ENCODE measurements at places on chromosomes 12 and 14.

DNA sequence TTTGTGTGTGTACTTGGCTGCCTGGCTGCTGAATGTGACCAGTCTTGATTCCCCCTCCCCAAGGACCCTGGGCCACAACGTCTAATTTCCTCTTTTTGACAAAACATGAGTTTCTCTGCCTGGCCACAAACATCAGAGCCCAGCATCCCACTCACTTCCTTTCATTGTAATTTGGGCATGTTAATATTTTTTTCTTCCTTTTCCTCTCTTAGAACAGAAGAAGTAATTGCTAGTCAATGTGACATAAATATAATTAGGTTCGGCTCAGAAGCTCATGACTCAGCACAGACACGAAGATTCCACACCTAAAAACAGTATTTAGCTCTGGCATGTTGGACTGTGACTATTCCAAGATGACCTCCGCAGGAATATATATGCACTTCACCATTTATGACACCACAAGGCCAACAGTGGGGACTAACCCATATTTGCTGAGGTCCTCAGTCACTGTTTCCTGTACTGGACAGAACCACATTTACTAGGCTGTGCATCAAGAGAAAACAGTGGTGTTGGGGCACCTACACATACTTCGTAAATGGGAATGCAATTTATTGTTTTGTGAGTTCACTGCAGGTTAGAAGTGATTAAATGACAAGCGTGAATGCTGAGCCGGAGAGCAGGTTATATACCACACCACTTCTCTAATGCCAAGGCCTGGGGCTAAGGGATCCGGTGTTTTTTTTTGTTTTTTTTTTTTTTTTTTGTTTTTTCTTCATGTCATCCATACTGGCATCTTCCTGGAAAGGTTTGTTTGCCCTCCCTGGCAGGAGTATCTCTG lies 4.2 kb downstream of the GSG1 start:
- DNase-seq = no peak

DNA sequence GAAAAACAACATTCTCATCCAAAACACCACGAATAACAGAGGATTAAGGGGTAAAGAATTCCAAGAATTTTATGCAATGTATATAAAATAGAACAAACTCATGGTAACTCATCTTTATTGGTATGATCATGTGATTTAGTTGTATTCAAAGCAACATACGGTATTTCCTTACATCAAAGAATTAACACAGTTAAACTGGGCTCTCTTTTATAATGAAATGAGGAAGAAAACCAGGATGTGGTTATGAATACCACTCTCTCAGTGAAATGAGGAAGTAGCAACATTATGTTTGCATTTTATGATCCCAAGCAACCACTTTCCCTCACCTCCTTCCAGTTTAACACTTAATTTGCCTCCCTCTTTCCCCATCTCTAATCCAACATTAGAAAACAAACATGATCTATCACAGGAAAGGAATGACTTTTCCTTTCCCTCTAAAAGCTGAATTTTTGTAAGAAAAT lies 22.9 kb downstream of the SPTLC2 start:
- DNase-seq = no peak

DNA sequence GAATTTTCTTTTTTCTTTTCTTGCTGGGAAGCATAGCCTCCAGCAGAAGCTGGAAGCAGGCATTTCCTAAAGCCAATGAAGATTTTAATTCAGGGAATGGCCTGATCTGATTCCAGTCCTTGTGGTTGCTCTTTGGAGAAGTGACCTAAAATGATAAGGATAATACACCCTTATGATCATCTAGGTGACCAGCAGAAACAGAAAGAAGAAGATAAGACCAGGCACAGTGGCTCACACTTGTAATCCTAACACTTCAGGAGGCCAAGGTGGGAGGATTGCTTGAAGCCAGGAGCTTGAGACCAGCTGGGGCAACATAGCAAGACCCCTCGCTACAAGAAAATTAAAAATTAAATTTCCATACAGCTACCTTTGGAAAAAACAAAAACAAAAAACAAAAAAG lies 51.2 kb downstream of the EEA1 start:
- no peak for DNase-seq

DNA sequence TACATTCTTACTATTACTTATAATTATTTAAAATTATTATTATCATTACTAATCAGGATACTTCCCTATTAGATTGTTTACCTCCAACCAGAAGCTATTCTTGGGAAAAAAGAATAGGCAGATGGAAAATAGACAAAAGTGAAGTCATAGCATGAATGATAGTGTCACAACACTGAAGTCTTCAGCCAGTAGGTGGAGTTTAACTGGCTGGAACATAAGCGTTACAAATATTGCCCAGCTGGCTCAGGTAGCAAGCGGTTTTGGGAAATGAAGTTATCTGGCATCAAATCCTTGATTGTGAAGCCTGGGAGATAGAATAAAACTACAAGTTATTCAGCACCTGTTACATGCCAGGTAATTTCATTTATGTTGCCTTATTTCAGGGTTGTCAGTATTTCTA lies 762.9 kb downstream of the C12orf50 start:
- DNase-seq = peak; percentile 12

DNA sequence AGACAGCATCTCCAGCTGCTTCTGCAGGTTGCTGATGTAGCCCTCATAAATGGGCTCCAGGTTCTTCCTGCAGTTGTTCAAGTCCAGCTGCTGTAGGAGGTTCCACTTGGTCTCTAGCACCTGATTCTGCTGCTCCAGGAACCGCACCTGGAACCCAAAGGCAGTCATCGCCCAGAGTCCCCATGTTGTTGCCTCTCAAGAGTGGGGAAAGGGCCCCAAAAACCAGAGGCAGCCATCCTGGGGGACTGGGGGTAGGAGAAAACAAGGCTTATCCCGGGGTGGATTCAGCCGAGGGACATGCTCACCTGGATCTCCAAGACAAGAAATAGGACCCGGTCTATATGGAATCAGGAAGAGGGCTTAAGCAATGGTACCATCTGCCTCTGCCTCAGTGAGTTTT lies 2.3 kb downstream of the KRT72 start:
- no peak for DNase-seq

DNA sequence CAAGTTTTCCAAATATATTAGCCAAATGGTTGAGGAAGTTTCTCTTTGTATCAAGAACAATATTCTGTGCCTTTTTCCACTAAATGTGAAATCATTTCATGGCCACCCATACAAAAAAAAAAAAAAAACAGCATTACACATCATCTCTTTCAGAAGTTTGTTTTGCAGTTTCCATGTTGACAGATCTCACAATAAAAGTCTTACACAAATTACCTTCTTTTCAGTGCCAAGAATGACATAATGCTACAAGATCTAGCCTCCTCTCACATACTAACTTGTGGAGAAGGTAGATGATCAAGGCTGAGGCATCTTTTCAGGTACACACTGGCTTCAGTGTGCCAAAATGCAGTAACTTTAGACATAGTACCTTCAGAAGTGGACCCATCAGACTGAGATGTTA lies 35.3 kb downstream of the PRKD1 start:
- peak; percentile 49 for DNase-seq

GRCh38 chr14:87351007-87351406 lies 642.0 kb downstream of the GALC start:
- DNase-seq = no peak

GRCh38 chr14:22176957-22177356 lies 412.1 kb downstream of the DAD1 start:
- DNase-seq = no peak

DNA sequence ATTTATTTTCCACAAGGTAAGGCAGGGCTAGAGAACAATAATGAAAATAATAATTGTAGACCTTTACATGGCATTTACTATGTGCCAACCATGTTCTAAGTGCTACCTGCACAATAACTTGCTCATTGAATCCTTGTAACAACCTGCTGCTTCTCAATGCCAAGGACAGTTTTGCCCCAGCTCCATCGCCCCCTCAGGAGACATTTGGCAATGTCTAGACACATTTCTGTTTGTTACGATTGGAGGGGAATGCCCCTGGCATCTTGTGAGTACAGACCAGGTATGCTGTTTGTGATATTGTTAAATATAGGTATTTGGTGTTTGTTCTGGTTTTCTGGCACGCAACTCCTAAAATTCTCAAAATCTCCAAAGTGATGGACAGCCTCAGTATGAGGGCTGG lies 8.1 kb upstream of the ATXN2 start:
- DNase-seq = no peak

GRCh38 chr14:51202914-51203665 lies 37.0 kb upstream of the TMX1 start:
- DNase-seq = no peak

GRCh38 chr12:95940514-95940913 lies 1.9 kb downstream of the CCDC38 start:
- no peak for DNase-seq

- DNase-seq = no peak
These were observed 57.8 kb downstream of the TTC8 start for GRCh38 chr14:88882236-88882635.

DNA sequence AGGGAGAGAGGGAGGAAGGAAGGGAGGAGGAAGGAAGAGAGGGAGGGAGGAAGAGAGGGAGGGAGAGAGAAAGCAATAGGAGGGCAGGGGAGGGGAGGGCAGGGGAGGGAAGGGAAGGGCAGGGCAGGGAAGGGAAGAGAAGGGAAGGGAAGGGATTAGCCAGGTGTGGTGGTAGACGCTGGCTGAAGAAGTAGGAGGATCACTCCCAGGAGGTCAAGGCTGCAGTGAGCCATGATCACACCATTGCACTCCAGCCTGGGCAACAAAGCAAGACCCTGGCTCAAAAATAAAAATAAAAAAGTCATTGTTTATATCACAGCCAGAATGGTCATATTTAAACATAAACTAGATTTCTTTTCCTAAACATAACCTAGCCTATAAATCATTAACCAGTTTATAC lies 20.4 kb upstream of the EEA1 start:
- no peak for DNase-seq

- no peak for DNase-seq
These were observed 742 bp upstream of the MARS1 start for GRCh38 chr12:57487055-57487596.

- DNase-seq = peak; percentile 92
These were observed 11.8 kb upstream of the OR6S1 start for GRCh38 chr14:20652996-20653975.

DNA sequence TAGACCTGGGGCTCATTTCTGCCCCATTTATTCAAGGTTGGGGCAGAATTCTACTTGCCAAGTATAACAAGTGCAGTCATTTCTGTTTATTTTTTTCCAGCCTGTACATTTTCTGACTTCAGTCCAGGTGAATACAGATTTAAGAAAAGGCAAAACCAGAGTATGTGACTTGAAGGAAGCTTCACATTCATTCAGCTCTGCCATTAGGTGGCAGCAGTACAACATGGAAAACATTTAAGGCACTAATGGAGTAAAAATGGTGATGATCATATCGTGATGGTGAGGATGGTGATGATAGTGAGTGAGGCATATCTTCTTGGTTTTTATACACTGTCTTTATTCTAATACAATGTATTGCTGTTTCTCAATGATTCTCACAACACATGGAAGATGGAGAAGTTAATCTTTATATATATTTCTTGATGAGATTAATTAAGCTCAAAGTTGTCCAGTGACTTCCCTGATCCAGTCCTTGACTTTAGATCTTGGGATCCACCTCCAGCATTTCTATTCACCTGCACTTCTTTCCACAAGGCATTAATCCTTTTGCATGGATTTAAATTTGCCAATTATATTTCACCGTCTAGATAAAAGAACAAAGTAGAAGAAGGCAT lies 176.7 kb upstream of the SEL1L start:
- DNase-seq = peak; percentile 28

Data from fibroblast of mammary gland (primary cell).